Cardiac muscle cell (in vitro differentiated cells and primary cell): ENCODE measurements at places on chromosomes 6 and 20.

DNA sequence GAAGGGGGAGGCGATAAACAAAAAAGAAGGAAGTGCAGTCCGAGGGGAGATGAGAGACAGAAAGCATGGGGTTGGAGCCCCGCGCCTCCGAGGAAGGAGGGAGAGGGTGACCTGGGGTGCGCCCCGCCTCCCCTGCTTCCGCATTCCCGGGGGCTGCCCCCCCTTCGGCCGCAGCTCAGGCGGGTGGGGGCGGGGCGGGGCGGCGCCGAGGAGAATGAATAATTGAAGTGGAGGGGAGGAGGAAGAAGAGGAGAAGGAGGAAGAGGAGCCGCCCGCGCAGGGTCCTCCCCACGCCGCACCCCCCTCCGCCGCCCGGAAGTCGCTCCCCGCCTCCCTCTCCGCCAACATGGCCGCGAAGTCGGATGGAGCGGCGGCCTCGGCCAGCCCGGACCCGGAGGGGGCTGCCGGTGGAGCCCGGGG lies at the start of gene XKR7:
Gene XKR7, plus strand, starts transcription at position 322 of the 420 bp plus-strand sequence. Its CDS starts 25 bp downstream, at position 347.
- peaks cover 57% of the 10 kb centered on the region for H3K27me3 ChIP-seq
- no peak for DNase-seq
- H3K36me3 ChIP-seq = no peaks in the 10 kb centered on the region

DNA sequence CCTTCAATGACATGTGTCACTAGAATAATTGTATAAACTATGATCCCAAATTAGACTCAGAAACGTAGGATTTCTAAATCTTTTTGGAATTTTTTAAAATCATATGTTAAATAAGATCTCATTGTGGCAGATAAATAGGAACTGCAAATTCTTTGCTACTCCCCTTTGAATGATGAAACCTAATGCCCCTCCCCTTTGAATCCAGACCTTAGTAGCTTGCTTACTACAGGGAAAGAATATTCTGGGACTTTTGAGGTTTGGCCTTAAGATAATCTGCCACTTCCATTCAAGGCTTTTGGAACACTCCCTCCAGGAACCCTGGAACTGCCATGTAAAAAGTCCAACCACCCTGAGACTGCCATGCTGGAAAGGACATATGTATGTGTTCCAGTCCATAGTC lies 7.1 kb downstream of the TDP2 start:
- H3K27me3 ChIP-seq = no peaks in the 10 kb centered on the region
- no peak for DNase-seq
- peaks cover 15% of the 10 kb centered on the region for H3K4me1 ChIP-seq
- no peak overlapping the region for H3K27ac ChIP-seq
- H3K4me3 ChIP-seq = no peak overlapping the region

DNA sequence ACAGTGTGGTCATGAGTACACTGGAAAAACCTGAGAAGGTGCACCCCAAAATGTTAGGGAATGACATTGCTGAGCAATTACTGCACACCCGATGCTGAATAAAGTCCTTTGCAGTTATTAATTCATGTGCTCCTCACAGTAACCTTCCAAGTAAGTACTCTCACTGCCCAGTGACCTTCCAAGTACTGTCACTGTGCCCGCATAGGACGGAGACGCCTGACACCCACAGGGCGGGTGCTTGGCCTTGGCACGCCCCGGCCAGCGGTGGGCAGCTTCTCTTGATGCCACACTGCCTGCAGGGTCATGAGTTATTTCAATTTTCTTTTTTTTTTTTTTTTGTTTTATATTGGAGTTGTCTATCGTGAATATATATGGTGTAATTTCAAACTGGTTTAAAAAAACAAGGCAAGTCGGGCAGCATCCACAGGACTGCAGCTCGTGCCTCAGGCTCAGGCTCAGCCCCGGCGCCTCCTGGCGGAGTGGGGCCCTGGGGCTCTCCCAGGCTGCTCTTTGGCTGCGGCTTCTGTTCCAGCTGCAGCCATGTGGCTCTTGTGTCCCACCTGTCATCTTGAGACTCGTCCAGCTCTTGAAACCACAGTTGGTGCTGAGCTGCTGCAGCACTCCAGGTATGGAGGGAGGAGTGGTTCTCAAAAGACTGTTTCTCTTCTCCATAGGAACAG lies 27.0 kb downstream of the PNLDC1 start:
- DNase-seq = no peak
- no peaks in the 10 kb centered on the region for H3K36me3 ChIP-seq
- H3K27me3 ChIP-seq = no peaks in the 10 kb centered on the region
- no peak overlapping the region for H3K27ac ChIP-seq
- H3K4me3 ChIP-seq = no peak overlapping the region
- no peaks in the 10 kb centered on the region for H3K4me1 ChIP-seq

DNA sequence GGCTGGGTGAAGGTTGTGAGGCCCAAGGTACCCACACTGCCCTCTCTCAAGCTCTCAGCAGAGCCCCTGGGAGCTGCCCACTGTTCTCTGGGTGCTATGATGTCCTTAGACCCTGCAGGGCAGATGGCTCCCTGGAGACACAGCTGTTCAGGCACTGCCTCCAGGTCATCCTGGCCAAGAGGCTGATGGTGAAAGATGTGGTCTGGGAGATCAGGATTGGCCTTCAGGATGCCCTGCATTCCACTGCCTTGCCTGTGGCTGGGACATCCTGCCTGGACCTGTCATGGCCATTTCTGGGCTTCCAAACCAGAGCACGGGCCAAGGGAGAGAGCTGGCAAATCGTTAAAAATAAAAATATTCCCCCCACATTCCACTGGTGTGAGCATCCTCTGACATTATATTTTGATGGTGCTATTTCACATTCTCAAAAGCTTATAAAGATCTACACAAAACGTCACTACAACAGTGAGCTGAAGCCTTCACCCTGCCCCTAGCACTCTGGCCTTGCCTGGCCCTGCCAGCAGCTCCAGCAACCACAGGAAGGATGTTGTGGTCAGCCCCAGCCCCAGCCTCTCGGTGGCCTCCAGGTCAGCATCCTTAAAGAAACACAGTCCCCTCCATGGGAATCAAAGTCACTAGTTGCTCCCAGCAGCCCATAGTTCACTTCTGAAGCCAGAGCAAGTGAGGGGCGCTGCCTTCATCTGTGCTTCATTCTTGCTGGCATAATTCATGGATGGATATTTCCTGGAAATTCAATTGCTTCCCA lies 13.5 kb upstream of the KCNK16 start:
- H3K4me3 ChIP-seq = no peak overlapping the region
- H3K4me1 ChIP-seq = peaks cover 19% of the 10 kb centered on the region
- no peaks in the 10 kb centered on the region for H3K36me3 ChIP-seq
